ENCODE measurements at places on chromosomes 2 and 18.

DNA sequence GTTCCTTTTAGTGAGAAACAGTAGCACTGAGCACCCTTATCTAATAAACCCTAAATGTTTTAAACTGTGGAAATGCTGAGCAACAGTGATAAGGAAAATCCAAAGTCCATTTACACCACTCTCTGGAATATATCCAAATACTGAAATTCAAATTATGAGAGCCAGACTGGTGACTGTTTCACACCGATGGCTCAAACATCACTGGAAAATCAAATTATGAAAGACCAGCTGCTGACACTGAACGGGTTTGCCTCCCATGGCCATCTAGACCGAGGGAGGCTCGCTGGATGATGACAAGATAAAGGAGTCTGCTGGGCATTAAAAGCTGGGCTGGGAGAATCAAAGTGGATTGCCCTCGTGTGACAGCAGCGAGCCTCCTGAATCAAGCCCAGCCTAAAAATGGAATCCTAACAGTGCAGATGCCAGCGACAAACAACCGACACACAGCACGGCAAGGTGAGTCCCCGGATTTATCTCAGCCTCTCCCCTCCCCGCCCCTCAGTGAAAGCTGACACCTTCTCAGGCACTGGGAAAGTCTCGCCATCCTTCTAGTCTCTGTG is 30.3 kb downstream of the SERPINE2 start:
- no peak for DNase-seq

- DNase-seq: no peak
Measured at GRCh38 chr2:8805278-8806210, 31.9 kb downstream of the KIDINS220 start.

GRCh38 chr2:154193246-154193645 is 321.5 kb downstream of the GALNT13 start:
- no peak for DNase-seq

GRCh38 chr2:157304811-157305722 is 20.6 kb downstream of the ERMN start:
- peak; percentile 90 for DNase-seq

- DNase-seq: no peak
Measured at GRCh38 chr2:205848601-205849000, 166.3 kb downstream of the NRP2 start.

DNA sequence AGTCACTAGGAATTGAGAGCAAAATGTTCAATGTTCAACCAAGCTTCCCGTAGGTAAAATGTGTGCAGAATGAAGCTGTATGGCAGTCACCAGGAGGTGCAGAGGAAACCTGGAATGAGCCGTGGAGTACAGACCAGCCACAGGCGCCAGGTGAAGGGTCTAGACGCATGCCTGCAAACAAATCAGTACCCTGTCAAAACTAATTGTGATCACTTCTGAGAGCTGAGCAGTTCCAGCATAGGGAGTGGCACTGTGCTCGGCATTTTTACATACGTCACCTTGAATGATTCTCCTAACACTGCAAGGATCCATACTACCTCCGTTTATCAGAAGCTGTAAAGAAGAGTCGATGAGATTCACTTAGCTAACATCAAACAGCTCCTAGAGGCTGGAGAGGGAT is 346.1 kb upstream of the ID2 start:
- no peak for DNase-seq
